ENCODE measurements at places on chromosomes 5 and 9.

- peak; percentile 40 for DNase-seq
These were observed 98.7 kb downstream of the RAPGEF6 start for GRCh38 chr5:131536211-131536826.

GRCh38 chr5:33032271-33033070 is 321.4 kb downstream of the NPR3 start:
- DNase-seq, result no peak

DNA sequence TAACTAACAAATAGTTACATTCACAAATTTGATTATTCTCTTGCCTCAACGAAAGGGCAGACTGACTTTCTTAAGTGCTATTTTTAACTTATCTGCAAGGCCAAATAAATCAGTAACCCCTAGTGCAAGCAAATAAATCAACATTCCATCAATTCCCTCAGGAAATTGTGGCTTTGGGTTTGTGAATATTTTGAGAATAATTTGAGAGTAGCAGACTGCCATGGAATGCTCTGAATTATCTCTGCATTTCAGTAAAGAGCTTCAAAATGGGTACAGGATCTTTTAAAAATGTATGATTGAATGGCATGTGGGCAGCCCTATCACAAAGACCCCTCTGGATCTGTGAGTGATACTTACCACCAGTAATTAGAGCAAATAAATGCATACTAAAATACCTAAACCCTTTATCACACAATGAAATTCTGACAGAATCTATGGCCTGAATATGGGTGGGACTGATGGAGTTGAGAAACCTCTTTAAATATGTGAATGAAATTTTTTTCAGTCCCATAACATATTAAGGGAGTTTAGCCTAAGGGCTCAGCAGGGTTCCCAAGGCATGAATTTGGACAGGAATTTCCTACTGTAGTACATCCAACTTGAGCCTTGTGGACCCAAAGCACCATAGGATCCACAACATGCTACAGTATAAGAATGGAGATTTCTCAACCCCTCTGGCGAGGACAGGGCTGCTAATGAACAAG is 92.5 kb upstream of the ITGA2 start:
- no peak for DNase-seq

GRCh38 chr5:40733434-40733833 is 22.3 kb downstream of the TTC33 start:
- DNase-seq, result no peak

DNA sequence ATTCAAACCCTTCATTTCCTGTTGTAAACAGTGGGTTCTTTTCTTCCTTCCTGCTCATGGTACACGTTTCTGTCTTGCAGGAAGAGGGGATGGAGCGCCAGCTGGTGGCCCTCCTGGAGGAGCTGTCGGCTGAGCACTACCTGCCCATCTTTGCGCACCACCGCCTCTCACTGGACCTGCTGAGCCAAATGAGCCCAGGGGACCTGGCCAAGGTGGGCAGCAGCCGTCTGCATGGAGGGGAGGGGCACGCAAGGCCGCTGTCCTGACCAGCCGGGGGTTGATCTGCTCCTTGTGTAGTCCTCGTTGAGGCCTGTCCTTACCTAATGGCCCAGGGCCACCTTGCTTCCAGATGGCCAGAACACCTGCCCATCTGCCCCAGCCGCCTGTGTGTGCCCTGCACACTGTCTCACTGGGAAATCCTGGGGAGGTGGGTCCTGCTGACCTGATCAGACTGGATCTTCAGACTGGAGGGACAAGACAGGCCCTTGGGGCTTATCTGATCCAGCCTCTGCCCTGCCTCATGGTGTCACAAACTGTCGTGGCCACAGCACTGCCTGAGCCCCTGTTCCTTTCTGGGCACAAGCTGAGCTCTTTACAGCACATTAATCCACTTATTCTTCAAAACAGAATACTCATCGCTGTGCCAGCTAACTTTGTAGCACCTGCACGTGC is 44.7 kb downstream of the LRSAM1 start:
- DNase-seq, result no peak

DNA sequence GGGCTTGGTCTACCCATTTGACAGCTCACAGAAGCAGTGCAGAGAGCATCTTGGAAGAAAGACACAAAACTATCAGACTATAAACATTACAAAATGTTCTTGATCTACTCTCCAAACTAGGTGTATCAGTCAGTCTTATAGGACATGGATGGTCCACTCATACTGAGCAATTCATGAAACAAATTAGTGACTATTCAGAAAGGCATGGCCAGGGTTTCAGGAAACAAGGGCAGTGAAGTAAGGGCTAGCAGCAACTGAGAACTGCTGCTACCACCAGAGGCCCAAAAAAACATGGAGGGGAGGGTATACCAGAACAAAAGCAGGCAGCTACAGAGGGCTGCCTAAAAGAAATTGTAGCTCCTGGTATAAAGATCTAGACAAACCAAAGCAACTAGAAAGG is 287.0 kb downstream of the PIK3R1 start:
- no peak for DNase-seq

DNA sequence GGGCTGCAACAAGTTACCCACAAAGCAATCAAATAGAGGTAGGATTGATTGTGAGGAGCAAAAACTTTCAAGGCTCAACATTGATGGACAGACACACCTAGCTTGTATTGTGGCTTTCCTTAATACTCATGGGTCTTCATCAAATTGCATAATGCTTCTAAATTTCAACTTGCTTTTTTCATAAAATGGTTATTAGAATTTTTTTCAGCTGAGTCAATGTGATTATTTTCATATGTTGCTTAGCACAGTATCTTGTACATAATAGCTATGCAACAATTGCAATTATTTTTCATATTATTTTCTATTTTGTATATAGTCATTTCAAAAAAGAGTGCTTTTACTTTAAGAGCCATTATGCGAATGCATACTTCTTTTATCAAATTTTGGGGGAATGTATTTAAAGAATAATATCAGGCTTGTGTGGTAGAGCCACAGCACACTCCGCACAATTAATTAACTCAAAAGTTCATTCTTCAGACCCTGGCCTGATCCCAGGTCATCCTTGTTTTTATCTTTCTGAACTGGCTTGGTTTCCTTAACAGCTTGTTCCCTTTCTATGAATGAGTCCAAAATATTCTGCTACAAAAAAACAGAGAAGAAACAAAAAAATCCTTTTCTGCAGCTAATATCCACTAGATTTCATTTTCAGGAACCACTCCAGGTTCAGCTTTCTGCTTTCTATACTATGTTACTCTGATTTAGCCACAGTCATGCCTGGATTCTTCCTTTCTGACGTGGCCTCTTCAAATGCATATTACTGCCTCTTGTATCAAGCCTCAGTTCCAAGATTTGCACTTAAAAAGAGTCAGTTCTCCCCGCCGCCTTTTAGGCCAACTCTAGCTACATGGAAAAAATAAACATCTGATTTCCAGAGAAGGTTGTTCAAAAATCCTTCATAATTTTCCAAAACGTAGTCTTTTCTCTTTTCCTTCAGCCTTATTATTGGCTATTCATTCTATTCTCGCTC is 45.3 kb upstream of the CDH9 start:
- no peak for DNase-seq
